ENCODE measurements at places on chromosomes 5 and 9. TPM values are rescaled to one million over a fixed set of nuclear protein-coding genes. Genes with fewer than 3 reads are reported as not detected.

GRCh38 chr5:143217804-143218160 is 185.7 kb downstream of the NR3C1 start:
- peaks cover 10% of the 10 kb centered on the region for H3K4me1 ChIP-seq
- no peak overlapping the region for H3K27ac ChIP-seq
- H3K4me3 ChIP-seq = no peak overlapping the region

DNA sequence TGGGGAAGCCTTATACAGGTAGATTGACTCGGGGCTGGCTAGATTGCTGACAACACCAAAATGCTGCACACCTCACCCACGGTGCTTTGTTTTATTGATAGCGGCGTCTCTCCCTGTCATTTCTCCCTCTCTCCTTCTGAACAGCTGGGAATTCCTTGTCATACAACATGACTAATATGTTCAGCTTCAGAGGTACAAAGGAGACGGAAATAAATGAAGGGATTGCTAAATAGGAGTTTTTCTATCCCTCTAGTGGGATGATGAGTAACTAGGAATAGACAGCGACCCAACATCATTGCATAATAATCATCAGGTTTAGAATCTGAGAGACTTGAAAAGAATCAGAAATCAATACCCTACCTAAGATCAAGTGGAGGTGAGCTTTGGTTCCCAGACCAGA is 337.7 kb upstream of the PANK3 start:
- H3K27me3 ChIP-seq = no peaks in the 10 kb centered on the region
- no peaks in the 10 kb centered on the region for H3K36me3 ChIP-seq
- peak overlapping the region; percentile 59 for H3K27ac ChIP-seq
- DNase-seq = no peak

The THG1L gene
- 4.9 TPM for total RNA-seq

DNA sequence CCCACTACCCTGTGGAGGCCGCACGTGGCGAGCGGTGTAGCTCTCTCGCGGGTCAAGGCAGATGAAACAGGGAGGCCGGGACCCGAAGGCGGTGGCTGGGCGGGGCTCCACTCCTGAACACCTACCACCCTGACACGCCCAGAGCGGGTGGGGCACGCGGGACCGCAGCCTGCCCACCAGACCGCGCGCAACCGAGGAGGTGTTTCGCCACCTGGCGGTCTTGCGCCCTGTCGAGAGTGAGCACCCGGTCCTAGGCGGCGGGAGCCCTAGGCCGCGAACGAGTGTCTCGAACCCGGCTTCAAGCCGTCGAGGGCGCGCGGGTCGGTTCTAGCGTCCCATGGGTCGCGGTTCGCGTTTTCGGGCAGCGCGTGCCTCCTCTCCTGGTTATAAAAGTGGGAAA is 2.2 kb upstream of the EXOSC3 start:
- H3K4me1 ChIP-seq = peaks cover 30% of the 10 kb centered on the region
- no peaks in the 10 kb centered on the region for H3K27me3 ChIP-seq
- no peak overlapping the region for H3K27ac ChIP-seq
- H3K36me3 ChIP-seq = no peaks in the 10 kb centered on the region

DNA sequence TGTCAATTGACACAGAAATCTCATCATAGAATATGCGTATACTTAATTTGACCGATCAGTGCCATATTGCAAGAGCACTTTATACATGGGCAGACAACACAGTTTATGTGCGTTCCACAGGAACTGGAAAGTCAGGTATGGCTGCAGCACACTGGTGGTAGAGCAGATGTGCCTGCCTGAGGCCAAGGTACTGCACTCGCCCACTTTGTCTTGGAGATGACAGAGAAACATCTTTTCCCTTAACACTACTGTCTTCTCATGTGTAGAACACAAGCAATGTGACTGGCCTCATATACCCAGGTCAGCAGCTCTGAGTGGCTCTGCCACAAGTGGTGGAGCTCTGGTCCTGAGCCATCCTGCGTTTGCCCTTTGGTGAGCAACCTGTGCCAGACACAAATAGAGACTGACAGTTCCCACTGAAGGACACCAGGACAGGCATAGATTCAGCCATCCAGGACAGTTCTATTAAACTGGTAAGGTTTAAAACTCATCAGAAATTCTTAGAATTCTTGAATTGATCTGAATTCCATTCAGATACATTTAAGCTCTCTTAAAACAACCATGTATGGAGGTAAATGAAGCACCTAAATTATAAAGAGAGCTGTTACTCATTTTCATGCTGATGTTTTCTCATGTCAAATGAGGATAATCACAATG is 21.0 kb upstream of the PPP2CA start:
- H3K27ac ChIP-seq = no peak overlapping the region
- no peaks in the 10 kb centered on the region for H3K27me3 ChIP-seq
- no peak overlapping the region for H3K4me3 ChIP-seq
- DNase-seq = no peak
- no peaks in the 10 kb centered on the region for H3K4me1 ChIP-seq

DNA sequence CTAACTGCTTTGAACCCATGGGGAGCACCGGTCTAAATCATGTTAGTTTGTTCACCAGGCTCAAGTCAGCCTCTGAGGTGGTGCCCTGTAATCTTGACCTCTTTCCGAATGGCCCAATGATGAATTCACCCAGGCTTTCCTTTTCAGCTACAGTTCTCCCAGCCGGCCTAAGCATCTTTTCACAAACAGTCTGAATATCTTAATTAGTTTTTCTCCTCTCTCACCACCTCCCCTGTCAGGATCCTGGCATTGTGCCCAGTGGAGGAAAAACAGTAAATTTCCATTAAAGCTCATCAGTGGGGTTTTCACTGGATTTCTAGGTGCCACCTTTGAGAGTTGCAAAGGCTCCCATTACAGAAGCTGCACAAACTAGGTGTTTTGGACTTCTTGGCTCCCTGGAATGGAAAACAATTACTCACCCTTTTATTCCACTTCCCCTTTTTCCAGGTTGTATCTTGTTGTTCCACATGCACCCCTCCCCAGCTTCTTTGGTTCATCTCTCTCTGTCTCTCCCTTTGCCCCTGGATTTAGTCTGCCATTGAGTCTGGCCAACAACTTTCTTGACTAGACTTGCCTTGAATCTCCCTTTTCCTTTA is 69.4 kb upstream of the ADAMTSL1 start:
- DNase-seq = no peak
- H3K4me1 ChIP-seq = no peaks in the 10 kb centered on the region
- no peaks in the 10 kb centered on the region for H3K27me3 ChIP-seq
- H3K4me3 ChIP-seq = no peak overlapping the region
- H3K36me3 ChIP-seq = no peaks in the 10 kb centered on the region
- no peak overlapping the region for H3K27ac ChIP-seq

DNA sequence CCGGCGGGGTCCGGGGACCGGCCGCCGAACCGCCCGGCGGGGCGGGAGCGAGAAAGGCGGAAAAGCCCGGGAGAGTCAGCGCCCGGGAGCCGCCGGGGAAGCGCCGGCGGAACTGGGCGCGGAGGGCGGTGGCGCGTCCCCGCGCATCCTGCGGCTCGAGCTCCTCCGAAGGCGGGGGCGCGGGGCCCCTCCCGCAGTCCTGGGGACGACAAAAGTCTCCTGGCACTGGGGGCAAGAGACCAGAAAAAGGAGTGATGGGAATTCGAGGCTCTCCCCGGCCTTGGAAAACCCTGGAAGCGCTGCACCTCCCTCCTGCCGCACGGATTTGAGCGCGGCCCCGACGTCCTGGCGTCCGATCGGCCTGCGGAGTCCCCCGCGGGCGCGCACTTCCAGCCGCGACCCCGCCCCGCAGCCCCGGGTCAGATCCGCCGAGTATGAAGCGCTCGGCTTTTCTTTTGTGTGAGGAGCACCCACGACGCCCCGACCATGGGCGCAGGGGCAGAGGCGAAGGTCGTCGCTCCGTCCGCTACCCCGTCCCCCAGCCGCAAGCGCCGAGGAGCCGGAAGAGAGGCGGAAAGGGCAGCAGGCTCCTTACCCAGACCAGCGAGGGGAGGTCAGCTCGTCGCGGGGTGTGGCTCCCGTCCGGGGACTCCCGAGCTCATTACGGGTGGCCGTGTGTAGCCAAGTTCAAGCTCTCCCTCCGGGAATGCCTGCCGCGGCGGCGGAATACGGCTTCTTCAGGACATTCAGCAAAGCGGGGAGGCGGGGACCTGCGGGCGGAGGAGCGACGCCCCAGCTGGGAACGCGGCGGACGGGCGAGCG is at the start of gene EPB41L4A:
Gene EPB41L4A, minus strand, starts transcription at position 114 of the 822 bp plus-strand sequence. CDS start 238 bp downstream, outside the sequence.
- H3K27ac ChIP-seq = peak within 1 kb of the TSS; percentile 18
- peak; percentile 40 for DNase-seq
- no peaks in the 10 kb centered on the region for H3K27me3 ChIP-seq
- H3K4me1 ChIP-seq = no peaks in the 10 kb centered on the region
